ENCODE measurements at places on chromosomes 6 and 20. TPM values are rescaled to one million over a fixed set of nuclear protein-coding genes. Genes with fewer than 3 reads are reported as not detected.

Gene ENPP3
- 2.3 TPM for total RNA-seq

Gene PGC
- total RNA-seq, result not detected

DNA sequence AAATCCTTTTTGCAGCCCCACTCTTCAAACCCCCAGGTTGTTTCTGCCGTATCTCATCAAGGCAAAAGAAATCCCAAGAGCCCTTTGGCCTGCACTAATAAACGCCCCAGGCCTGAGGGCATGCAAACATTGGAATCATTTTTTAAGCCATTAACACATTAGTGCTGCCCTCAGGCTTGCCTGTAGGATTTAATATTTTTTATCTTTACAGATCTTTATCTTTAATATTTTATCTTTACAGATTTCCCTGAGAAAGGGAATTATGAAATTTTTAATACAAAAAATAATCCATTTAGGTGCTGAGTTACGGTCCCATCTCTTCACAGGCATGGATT is 14.7 kb downstream of the GTPBP2 start:
- DNase-seq, result no peak

GRCh38 chr6:111555036-111555435 is 50.6 kb downstream of the TRAF3IP2 start:
- DNase-seq, result no peak

DNA sequence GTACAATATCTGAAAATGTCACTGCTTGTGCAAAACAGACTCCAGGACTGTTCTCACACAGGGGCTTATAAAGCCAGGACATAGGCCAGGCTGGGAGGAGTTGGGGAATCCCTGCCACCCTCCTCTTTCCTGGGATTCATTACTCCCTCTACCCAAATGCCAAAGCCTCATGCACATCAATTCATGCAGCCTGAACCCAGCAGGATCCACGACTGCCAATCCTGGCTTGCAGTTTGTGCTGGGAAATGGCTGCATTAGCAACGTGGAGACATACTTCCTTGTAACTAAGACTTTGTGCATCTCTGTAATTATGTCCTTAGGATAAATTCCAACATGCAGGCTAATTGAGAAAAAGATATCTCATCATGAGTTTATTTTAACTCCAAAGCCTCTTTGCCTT is 143.8 kb downstream of the SYCP2 start:
- DNase-seq, result peak; percentile 28
